ENCODE measurements at places on chromosomes 13 and 19.

GRCh38 chr13:112117955-112118302 is 51.0 kb downstream of the SOX1 start:
- DNase-seq = no peak

DNA sequence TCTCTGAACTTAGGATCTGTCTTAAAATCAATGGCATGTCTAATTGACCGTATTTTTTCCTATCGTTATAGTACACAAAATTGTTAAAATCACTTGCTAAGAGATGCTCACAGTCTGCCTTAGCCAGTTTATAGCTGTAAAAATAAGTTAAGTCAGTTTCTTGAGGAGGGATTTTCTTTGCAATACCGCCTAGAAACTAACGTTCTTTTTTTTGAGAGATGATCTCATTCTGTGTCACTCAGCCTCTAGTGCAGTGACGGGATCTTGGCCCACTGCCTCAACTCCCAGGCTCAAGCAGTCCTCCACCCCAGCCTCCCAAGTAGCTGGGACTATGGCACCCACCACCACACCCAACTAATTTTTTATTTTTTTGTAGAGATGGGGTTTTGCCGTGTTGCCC is 4.4 kb downstream of the CKAP2 start:
- no peak for DNase-seq

DNA sequence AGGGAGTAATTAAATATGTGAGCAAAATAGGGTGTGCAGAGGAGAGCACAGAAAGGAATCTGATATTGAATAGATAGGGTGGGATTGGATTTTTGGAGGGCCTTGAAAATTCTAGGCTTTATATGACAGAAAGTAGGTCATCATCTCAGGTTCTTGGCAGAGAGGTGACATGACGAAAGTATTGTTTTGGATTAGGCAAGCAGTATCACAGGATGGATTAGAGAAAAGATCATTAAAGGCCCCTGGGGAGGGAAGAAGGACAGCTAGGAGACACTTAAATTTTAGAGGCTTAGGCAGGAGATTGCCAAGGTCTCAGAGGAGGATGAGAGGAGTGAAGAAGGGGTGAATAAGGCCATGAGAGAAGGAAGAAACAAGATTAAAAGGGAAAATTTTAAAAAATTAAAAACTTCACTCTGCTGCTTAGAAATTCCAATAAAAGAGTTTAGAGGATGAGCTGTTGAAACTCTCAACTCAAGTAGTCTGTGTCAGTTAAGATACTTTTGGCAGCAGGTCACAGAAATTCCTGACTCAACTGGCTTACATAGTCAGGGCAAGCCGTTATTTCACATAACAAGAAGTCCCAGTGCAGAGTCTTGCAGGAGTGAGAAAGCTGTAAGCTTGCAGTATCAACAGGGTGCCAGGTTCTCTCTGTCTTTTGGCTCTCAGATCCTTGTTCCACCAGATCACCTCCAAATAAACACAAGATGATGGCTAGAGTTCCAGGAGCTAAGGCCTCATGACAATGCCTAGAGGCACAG is 8.8 kb downstream of the GPC6 start:
- DNase-seq = no peak

- no peak for DNase-seq
Measured at GRCh38 chr19:13881692-13882418, 4.9 kb downstream of the NANOS3 start.

DNA sequence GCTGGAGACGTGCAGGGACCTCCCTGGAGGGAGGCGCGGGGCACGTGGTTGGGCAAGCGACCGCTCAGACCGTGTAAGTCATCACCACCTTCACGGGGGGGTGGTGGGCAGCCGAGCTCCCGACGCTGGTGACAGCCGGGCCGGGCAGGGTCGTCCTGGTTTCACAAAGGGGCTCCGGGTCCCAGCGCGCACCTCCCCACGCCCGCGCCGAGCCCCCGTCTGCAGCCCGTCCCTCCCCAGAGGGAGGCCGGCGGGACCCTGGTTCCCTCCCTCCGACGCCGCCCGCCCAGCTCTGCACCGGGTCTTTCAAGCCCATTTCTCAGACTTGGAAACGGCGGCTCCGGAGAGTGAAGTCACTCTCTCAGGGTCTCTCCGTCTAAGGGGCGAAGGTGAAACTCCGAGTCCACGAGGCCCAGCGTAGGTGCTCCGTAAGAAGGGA is 729 bp upstream of the ARID3A start:
- no peak for DNase-seq

- DNase-seq = no peak
Measured at GRCh38 chr19:47272448-47273312, 2.0 kb upstream of the INAFM1 start.
